NCI-H2029 treated with DMSO at 0.1 percent for 48 hours (cell line): ENCODE measurements at places on chromosomes 12 and 14.

- no peak for DNase-seq
Measured at GRCh38 chr14:55328317-55328716, 57.1 kb downstream of the FBXO34 start.

DNA sequence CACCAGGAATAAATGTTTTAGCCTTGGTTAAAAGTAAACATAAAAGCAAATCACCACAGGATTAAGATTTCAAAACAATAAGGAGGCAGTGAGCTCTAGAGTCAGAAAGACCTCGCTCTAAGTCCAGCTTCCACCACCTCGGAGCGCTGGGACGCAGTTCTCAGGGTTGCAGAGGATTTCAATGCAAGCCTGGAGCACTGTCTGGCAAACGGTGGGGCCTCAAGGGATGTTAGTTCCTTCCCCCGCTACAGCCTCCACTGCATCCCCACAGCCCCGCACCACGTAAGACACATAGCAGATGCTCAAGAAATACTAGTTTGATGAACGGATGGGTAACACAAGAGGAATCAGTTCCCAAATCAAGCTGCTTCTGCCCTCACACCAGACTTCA is 39.3 kb upstream of the TMCC3 start:
- DNase-seq, result no peak

DNA sequence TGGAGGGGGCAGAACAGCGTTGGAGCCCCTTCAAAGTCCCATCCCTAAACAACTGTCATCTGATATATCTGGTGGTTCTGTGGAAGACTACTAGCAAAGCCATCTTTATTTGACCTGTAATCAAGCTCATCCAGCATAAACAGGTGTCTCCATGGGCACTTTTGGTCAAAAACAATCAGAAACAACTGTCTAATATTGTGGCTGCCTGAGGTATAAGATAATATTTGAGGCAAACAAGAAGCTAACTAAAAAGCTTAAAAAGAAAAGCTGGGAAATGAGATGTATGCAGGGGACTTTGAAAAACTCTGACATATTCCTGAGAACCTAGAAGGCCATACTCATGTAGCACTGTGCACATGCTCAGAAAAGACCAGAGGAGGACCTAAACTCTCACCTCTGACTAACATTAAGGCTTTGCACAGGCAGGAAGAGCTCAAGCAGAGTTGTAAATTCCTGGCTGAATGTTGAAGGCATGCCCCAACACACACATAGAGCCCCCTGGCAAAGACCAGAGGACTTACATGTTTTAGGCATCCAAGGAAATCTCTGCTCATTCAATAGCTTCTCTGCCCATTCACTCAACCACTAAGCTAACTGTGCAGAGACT is 27.2 kb upstream of the AP4S1 start:
- no peak for DNase-seq

- no peak for DNase-seq
Measured at GRCh38 chr12:11568155-11568761, 81.2 kb upstream of the ETV6 start.

GRCh38 chr12:43835656-43836474 is at the start of gene TMEM117:
Gene TMEM117, plus strand, starts transcription at chr12:43836081.
- no peak for DNase-seq

DNA sequence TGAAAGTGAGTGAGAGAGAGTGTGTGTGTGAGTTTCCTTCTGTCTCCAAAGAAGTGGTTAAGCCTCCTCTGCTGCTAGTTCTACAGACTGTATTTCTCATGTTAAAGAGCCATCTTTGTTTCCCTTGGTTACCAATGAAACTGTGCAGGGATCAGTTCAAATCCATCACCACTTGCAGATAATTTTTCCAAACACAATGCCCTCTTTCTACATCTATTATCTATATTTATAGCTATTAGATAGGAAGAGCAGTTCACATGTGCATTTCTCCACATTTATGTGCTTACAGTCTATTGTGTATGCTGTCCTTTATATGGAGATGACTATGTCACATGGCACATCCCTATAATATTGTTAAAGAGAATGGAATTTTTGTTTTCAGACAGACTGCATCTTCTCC is 2.2 kb upstream of the DAAM1 start:
- no peak for DNase-seq

DNA sequence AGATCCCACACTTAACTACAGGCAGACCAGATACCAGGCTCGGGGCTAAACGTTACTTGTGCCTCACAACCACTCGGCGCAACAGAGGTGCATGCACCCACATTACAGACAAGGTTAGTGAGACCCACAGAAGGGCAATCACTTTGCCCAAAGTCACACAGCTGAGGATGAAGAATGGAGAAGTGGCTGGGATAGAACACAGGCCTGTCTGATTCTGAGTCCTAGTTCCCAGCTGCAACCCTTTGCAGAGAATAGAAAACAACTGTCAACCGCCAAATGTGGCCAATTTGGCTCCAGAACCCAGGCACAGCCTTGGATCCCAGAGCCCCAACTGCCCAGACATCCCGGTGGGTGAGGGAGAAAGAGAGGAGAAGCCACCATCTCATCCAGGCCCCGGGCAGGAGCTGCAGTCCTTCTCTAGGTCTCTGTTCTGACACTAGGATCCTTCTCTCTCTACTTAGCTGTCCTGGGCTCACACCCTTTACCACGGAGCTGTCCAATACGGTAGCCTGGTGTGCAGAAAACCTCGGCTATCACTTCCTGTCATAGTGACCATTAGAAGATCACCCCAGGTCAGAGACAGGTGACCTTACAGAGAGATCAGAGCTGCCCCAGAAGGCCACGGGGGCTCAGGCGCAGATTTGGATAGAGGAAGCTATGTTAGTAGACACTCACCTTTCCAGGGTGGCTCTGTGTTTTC is 59.1 kb downstream of the FAM222A start:
- DNase-seq, result no peak

DNA sequence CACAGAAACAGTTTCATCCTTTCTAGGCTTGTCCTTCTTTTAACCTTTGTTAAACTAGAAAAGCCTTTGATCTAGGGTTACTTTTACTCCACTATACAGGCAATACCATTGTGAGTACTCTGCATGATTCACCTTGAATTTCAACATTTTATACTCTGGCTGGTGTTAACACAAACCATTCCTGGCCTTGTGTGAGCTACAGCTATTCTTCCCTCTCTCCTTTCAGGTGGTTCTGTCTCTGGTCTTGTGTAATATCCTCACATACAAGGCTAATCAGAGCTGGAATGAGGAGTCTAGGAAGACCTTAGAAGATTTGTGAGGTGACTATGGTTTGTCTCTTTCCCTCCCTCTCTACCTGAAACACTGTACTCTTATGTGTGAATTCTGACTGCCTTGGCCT is 837.4 kb upstream of the USP15 start:
- no peak for DNase-seq
